ENCODE measurements at places on chromosomes 3 and 15. TPM values are rescaled to one million over a fixed set of nuclear protein-coding genes. Genes with fewer than 3 reads are reported as not detected.

- DNase-seq, result no peak
Observed at GRCh38 chr3:197883541-197883940, 66.4 kb upstream of the RPL35A start.

DNA sequence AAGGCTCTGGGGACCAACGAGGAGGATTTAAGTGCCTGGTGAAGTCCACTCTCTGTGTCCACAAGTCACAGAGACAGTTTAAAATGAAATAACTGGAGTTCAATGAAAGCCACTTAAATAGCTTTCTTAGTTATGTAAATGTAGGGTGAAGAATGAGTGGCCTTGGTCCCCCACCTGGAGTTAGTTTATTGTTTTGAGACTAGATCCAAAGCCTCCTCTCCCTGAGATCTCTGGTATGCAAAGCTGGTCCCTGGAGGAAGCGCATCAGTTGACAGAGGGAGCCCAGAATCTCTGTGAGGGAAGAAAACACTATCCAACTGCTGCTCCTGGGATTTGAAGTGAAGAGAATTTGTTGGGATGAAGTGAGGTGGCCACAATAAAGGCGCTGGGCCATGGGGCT, 40.5 kb downstream of the EXOG start:
- DNase-seq, result no peak

- no peak for DNase-seq
Observed at GRCh38 chr3:142218703-142219102, 6.7 kb downstream of the GK5 start.

The RARRES1 gene
- total RNA-seq, result 40.6 TPM

- DNase-seq, result no peak
Observed at GRCh38 chr3:42508562-42508961, 6.1 kb downstream of the VIPR1 start.

The SLITRK3 gene
- 12.5 TPM for total RNA-seq

DNA sequence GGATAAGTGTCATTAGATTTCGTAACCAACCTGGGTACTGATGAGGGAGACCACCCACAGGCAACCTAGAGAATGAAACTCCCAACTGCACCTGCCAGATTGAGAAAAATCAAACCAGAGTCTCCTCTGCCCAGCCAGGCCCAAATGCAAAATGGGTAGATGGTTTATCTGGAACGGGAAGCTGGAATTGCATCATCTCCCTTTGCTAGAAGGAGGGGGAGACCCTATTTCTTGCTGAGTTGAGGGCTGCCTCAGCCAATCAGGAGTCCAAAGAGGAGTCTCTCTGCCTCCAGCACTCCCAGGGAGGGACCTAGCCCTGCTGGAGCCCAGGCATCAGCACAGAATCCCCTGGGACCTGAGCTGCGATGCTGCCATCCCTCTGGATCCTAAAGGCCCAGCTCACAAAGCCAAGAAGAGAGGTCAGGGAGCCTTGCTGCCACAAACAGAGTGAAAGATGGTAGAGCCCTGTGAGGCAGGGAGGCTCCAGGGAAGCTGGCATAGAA, 8.1 kb downstream of the RMDN3 start:
- DNase-seq, result no peak

DNA sequence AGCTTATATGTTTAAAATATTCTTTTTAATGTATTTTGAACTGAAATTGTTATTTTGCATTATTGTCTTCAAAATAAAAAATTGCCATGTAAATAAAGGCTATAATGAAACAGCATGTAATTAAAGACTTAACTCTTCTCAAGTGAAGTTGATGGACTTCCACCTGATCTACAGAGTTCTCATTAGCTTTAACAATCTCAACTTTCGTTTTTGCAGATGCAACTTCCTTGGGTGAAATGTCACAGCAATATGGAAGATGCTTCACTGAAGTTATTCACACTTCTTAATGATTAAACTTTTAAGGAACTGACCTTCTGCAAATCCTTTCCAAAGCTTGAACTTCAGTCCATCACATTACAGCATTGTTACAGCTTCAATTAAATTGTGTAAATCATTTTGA, 63.6 kb downstream of the OSTN start:
- DNase-seq, result no peak

- DNase-seq, result no peak
Observed at GRCh38 chr15:43880406-43881194, 53.8 kb downstream of the WDR76 start.

GRCh38 chr3:169256796-169257522, 406.6 kb downstream of the MECOM start:
- DNase-seq, result no peak

DNA sequence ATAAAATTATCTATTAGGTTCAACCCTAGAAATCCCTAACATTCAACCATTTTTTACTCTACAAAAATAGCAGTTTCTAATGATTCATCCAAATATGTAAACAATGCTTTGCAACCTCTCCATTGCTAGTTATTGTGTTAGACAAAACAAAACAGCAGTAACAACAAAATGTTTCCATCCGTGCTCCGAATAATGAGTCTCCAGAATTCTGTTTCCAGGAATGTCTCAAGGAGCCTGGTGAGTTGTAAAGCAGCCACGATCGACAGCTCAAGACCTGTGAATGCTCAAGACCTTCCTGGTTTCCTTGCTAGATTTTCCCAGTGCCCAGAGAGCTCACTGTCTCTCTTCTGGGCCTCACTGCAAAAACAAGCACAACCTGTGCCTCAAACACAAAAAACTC, 49.9 kb downstream of the CHRD start:
- DNase-seq, result peak; percentile 17

- peak; percentile 50 for DNase-seq
Observed at GRCh38 chr3:13020159-13020750, 53.0 kb downstream of the IQSEC1 start.

The C15orf62 gene
- total RNA-seq, result not detected

GRCh38 chr3:481680-482079, 285.1 kb downstream of the CHL1 start:
- no peak for DNase-seq

GRCh38 chr15:61035311-61035710, 193.8 kb downstream of the RORA start:
- DNase-seq, result no peak

DNA sequence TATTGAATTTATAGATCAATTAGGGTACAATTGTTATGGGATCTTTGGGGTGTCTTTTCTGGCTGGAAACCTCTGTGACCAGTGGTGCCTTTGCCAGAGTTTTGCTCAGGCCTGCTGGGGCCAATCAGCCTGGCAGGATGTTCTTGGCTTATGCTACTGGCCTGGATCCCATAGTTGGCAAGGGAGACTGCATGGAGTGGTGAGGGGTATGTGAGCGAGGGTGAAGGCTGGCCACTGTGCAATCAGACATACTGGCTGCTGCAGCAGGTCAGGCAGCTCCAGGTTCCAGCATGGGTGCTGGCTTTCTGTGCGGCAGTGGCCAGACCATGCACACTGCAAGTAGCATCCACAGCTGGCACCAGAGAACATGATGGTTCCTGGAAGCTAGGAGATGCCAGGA, 1053.2 kb upstream of the GBE1 start:
- no peak for DNase-seq

DNA sequence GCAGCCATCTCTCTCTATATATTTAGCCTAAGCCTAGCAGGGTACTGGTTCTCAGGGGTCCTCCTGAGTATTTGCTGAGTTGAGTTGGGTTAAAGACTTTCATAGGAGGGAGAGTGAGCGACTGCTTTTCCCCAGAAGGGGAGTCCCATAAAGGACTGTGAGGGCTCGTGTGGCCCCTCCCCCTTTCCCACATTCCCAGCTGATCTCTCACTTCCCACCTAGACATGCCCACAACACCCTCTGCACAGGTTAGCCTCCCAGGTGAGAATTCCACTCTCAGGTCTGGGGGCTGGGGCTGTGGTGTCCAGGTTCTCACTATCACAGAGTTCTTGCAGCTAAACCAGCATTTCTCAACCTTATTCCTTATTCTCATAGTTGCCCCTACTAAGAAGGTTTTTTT, 15.8 kb downstream of the EPHB1 start:
- DNase-seq, result no peak
